CD4-positive, alpha-beta T cell treated with Interleukin-17A for 4 hours (primary cell): ENCODE measurements at places on chromosomes 12 and 14.

DNA sequence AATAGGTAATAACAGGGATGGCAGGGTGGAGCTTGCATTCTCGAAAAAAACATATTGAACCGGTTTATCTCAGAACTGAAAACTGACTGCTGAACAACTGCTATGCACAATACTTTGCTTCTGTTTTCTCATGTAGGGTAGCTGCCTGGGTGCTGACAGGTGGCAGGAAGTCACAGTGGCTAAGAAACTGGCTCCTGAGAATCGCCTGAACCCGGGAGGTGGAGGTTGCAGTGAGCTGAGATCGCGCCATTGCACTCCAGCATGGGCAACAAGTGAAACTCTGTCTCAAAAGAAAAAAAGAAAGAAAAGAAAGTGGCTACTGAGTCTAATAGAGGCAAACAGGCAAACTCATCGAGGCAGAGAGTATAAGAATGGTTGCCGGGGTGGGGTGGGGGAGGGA is 113.1 kb downstream of the CCDC60 start:
- DNase-seq: no peak

- DNase-seq: no peak
These were observed 41.2 kb upstream of the LRRC10 start for GRCh38 chr12:69651922-69652321.

DNA sequence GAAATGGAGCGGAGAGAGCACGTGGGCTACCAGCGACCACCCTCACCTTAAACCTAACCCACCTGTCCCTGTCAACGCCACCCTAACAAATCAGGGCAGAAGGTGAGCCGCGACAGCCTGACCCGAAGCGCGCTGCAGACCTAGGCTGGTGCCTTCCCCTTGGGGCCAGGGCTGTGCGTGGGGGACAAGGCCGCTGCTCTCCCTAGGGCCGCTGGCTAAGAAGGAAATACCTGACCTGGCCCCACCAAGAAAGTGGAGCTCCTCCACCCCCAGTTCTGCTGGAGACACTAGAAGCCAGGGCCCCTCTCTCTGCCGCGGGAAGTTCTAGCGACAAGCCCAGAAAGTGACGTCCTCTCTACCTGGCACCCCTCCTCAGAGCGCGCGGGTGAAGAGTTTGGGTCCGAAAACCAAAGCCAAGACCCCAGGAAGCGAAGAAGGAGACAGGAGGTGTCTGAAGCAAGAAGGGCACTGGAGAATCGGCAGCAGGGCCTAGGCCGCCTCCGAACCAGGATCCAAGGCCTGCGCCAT is 7.5 kb downstream of the SIX1 start:
- no peak for DNase-seq

GRCh38 chr14:94571395-94571794 is 9.8 kb upstream of the SERPINA5 start:
- no peak for DNase-seq

GRCh38 chr14:21257394-21257909 is 11.8 kb downstream of the HNRNPC start:
- DNase-seq: no peak

DNA sequence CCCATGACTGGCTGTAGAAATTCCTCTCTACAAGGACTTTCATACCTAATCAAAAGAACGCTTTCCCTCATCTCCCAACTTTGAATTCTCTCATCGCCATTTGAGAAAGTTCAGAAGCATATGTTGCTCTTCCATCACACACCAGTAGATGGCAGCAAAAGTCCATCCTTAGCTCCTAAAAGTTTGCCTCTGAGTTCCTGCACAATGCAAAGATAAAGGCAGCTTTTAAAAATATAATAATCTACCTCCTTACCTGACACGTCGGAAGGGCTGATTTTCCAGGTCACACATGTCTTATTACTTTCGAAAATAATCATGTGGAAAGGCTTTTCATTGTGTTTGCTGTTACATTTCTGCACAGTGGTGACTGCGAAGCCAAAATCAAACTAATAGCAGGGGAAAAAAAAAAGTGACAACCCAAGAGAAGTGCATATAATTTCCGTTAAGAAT is 456.7 kb upstream of the SEL1L start:
- DNase-seq: peak; percentile 31

DNA sequence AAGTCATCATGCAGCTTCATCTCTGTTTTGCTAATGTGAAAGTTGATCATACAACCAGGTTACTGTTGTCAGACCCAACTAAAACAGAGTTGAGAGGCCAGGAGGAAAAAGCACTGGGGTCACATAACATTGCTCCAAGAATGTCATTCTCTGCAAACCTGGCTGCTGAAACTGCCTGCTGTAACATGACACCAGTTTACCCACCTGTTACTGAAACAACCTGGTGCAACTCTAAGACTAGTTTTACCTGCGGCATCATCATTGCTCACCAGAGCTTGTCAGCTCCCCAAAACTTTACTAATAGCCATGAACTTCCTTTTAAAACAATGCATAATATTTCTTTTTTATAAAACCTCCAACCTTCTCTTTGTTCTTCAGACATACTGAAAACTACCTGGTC is 30.7 kb upstream of the DEGS2 start:
- no peak for DNase-seq

DNA sequence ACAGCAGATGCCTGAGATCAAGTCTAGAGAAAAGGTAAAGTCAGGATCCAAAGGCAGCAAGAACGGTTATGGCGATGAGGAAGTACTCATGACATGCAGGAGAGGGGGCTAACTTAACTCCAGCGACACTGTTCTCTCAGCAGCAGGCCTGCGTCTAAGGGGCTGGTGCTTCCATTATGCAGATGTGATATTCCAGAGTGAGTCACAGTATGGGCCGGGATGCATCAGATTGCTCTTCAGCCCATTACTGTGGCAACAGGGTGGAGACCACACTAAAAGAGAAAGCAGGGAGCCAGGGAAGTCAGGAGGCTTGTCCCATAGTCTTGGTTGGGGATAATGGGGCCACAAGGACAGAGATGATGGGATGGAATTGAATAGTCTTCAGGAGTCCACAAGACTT is 151.8 kb upstream of the NTF3 start:
- no peak for DNase-seq

DNA sequence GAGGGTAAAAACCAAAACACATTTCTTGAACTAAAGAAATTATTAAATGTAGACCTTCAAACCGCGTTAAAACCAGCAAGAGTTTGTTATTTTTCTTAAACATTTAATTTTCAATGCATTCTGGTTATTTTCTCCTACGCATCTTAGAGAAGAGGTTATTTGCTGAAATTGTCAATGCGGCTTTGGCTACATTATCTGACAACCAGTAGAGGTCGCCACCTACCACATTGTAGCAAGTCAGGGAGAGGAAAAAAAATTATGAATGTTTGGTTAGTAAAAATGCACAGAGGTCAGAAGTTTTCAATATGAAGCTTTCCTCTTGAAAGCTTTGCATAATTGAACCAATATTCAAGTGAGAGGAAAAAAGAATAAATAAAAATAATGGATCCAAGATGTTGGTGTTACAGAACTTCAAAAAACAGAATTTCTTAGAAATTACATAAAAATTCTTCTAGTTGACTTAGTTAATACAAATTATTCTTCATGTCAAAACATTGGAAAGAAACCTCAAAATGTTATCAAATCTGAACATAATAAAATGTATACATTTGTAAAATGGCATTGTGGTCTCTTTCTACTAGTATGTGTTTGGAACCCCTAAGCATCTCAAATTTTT is 159.4 kb upstream of the TMTC2 start:
- peak; percentile 15 for DNase-seq

GRCh38 chr14:22414876-22415604 is 174.0 kb downstream of the DAD1 start:
- no peak for DNase-seq

- no peak for DNase-seq
These were observed 14.1 kb downstream of the ACACB start for GRCh38 chr12:109130297-109131153.

- no peak for DNase-seq
These were observed 77.5 kb upstream of the KICS2 start for GRCh38 chr12:64299628-64300027.

GRCh38 chr12:8508910-8509841 is 4.1 kb upstream of the CLEC4D start:
- DNase-seq: no peak

DNA sequence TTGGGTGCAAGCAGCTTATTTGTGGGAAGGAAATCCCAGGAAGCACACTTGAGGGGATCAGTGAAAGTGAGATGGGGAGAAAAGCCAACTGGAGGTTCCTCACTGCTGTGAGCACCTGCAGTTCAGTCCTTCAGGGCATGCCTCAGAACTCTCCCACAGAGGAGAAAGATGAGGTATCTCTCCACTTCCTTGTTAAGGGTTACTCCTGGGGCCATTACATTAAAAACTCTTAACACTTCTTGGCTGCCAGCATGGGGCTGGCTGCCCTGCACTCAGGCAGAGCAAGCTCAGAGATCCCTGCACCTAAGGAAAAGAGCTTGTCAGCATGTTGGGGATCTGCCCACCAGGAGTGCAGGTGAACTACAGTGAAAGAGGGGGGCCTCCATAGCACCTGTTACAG is 28.8 kb downstream of the FERMT2 start:
- DNase-seq: no peak

GRCh38 chr14:58882577-58883018 is 244.8 kb downstream of the DACT1 start:
- DNase-seq: no peak

DNA sequence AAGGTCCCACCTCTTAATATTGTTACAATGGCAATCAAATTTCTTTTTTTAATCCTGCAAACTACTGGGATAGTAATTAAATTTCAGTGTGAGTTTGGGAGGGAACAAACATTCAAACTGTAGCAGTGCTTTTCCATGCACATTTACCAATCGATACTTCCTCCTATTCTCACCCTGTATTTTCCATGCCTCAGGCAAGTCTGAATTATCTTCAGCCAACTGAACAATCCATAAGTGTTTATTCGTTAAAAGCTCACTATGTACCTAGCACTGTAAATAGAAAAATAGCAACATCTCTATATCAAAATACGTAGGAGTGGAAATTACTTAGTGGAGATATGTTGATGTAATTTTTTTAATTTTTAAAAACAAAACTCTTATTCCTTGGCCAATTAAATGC is 43.5 kb downstream of the CCDC177 start:
- no peak for DNase-seq

DNA sequence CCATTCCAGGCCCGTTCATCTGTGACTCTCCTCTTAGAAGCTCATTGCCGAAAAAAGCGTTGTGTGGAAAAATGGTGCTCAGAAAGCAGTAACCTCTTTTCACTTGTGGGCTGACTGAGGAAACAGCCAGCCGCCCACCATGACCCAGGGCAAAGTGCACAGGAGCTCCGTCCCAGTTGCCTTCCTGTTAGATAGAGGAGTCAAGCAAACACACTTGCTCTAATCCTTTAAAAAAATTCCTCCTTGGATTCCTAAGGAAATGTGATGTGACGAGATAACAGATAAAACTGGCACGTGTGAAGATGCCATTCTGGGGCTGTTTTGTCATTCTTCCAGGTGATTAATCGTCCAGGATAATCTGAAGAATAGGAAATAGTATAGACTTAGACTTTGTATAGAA is 396.8 kb upstream of the DDHD1 start:
- DNase-seq: no peak

DNA sequence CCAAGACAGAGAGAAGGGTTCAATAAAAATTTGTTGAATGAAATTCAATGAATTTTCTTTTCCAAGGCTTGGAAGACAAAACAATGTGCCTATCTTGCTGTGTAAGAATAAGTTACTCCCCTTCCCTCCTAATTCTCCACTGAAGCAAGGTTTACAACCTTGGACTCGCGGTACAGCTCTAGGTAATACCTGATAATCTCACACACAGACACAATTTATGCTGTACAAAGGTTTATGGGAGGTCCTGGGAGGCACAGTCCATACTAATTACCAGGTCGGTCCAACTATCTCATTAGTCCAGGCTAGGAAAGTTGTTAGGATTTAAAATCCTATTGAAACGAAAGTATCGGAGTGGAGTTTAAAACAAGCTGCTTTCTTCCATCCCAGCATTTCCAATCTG is 42.6 kb downstream of the NELL2 start:
- DNase-seq: no peak

- no peak for DNase-seq
These were observed 54.3 kb downstream of the DRAM1 start for GRCh38 chr12:101931498-101932326.

- DNase-seq: no peak
These were observed 991.4 kb downstream of the NRXN3 start for GRCh38 chr14:79161571-79161970.

- DNase-seq: no peak
These were observed 16.1 kb downstream of the PPTC7 start for GRCh38 chr12:110566993-110567392.

DNA sequence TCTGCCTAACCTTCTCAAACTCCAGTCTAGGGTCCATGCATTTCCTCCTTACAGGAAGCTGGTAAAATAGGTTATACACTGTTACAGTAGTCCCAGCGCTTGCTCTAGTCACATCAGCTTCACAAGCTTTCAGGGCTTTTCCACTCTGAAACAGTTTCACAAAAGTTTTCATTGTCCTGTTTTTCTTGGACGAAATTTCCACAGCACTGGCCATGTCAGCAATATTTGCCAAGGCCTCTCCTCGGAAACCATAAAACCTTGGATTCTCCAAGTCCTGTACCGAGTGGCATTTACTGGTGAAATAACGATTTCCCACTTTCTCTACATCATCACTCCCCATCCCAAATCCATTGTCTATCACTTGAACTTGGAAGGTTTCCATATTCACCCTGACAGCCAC is 2.1 kb downstream of the MLH3 start:
- DNase-seq: no peak

DNA sequence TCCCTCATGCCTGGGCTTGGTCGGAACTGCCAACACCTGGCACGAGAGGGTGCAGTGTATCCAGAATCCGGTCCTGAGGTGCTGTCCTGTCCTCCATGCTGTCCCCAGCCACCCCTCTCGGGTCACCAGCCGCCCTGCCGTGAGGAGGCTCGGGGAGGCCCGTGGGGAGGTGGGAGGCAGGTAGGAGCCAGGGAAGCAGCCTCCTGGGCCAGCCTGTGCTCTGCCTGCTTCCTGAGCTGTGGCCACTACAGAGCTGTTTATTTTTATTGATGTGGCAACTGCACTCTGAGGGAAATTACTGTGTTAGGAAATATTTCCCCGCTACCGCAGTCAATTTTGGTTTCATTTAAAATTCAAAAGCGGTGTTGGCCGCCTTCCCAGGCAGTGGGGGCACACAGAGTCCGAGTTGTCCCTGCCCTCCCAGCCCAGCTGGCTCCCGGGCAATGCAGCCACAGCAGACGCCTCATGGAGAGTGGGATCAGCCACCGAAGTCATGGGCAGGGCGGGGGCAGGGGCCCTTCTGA is 18.3 kb downstream of the NOC4L start:
- peak; percentile 35 for DNase-seq

- no peak for DNase-seq
These were observed 27.2 kb upstream of the RESF1 start for GRCh38 chr12:31931796-31932715.

GRCh38 chr12:48580831-48581230 is 11.0 kb upstream of the LALBA start:
- no peak for DNase-seq

DNA sequence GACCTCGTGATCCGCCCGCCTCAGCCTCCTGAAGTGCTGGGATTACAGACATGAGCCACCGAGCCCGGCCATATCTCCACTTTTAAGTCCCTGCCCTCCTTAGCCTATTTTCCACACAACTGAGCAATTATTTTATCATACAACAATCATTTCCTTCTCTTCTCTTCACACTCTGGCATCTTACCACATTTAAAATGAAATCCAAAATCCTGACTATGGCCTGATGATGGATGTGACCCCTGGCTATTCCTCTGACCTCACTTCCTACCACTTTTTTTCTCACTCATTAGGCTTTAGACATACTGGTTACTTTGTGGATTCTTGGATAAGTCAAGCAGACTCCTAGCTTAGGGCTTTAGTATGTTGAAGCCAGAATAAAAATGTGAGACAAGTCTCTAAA is 21.9 kb upstream of the EID3 start:
- no peak for DNase-seq

GRCh38 chr12:56315249-56315621 is 553 bp downstream of the CNPY2 start:
- DNase-seq: no peak
